Kidney capillary endothelial cell (primary cell): ENCODE measurements at places on chromosomes 12 and 14.

DNA sequence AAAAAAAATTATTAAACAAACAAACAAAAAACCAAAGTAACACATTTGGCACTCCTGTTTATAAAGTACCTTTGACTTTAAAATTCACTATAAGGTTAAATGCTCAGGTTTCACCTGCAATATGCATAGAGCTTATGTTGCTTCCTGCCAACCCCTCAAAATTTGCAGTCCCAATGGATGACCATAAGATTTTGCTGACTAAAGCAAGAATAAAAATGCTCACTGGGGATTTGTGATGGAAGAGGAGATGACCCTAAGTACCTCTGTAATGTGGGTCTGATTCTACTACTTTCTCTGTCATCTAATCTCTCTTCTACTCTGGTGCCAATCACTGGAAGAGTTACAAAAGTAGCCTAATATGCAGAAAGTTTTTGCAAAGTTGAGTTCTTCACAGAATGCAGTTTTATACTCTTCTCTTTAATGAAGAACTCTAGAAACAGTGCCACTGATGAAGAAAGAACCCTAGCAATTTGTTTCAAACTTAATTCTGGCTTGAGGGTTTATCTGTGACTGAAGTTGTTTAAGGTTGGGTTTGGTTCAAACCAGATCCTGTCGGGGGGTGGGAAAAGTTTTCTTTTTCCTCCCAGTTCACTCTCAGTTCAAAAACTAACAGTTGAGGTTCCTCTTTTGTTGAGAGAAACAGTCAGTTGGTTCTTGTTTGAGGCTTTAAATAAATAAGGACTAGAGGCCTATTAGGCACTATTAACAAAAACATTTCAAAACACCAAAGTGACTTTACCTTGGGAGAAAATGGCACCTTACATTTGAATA, 10.9 kb downstream of the WASHC3 start:
- DNase-seq: no peak

- no peak for DNase-seq
Observed at GRCh38 chr12:48958049-48958388, 732 bp upstream of the ARF3 start.

DNA sequence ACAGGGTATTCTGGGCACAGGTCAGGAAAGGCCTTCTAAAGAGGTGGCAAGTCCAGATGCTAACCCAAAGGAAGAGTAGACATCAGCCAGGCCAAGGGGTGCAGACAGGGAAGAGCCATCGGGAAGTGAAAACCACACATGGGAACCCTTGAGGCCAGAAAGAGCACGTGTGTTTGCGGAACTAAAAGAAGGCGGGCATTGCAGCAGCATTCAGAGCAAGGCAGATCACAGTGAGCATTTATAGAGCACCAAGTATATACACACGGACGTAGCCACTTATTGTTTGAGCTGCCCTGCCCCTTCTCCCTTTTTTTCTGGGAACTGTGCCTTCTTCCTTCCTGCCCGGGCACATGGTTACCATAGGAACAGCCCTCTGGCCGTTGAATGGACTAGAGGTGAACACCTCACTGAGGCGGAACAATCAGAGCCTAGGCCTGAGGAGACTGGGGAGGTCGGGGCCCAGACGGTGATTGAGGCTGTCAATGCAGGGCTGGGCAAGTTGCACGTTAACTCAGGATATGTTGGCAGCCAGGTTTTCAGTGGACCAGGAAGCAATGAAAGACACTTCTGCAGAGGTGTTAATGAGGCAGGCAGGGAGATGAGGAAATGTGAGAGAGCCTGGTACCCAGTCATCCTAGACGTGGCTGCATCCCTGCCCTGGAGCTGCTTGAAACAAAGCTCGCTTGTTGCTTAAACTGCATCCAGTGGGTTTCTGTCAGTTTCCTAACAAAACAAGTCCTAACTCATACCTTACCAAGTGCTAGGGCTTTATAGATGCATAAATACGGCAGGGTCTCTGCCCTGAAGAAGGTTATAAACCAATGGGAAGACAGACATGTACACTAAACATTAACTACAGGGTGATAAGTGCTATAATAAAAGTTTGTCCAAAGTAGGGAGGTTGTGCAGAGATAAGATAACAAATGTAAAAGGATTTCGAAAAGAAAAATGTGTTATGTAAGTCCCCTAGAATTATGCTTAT, 34.2 kb downstream of the MOAP1 start:
- no peak for DNase-seq

- DNase-seq: no peak
Observed at GRCh38 chr12:80858356-80858755, 79.4 kb downstream of the LIN7A start.

DNA sequence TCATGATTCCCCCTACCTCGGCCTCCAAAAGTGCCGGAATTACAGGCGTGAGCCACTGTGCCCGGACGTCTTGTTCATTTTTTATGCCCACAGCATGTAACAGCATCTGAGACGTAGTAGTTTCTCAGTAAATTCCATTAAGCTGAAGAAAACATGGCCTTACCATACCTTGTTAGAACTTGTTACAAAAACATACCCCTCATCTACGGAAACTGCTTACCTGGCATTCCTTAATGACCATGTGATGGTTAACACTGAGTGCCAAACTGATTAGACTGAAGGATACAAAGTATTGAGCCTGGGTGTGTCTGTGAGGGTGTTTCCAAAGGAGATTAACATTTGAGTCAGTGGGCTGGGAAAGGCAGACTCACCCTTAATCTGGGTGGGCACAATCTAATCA, 186.8 kb downstream of the CEP128 start:
- no peak for DNase-seq

DNA sequence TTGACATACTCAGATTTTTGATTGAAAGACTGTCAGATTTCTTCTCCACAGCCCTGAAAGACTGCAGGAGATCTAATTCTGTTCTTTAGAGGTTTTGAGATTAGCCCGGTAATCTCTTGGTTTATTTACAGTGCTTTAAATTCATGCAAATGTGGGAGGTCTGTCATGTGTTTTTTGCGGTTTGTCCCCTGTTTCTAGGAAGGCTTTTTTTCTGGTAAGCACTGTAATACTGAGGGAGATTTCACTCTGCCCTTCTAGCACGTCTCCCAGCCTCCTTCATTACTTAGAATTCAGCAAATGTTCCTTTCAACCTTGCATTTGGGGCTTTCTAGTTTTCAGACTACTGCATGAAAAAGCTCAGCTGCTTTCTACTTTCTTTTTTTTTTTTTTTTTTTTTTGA, 31.1 kb downstream of the GPHN start:
- DNase-seq: no peak
